Activated CD4-positive, CD25-positive, alpha-beta regulatory T cell treated with anti-CD3 and anti-CD28 coated beads, Interleukin-2, amount 50 U/mL, for 24 hours (primary cell): ENCODE measurements at places on chromosomes 7 and 10.

- ATAC-seq, result no peak
Observed at GRCh38 chr7:46291601-46292150, 370.6 kb upstream of the IGFBP3 start.

- ATAC-seq, result no peak
Observed at GRCh38 chr10:123997486-123998196, 95.8 kb downstream of the CHST15 start.

GRCh38 chr10:8389630-8390029 is 335.1 kb downstream of the GATA3 start:
- no peak for ATAC-seq

DNA sequence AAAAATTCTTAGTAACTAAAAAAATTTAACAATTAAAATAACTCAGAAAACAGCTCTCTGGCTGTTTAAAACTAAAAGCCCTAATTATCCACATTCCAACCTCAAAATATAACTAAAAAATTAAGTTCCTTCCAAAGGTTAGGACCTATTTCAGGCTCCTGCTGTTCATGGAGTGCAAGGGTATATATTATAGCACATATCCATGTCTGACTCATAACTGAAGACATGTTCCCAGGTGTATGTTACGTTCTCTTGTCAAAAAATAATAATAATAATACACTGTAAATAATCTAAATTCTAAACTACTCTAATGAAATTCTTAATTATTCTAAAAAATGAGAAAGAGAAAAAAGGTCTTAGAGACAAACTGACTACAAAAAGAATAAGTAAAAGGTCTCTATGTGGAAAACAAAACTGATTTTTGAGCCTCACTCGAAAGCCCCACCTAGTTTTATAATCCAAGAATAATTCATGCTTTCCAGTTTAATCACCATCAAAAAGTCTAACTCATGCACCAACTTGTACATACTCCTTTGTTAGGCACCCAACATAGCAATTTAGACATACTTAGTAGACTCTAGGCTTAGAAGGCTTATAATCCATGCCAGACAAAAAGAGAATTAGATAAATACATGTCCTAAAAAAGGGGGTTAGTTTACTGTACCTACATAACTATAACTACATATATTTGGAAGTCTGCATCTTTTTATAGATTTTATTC is 171.4 kb downstream of the KMT2E start:
- no peak for ATAC-seq

DNA sequence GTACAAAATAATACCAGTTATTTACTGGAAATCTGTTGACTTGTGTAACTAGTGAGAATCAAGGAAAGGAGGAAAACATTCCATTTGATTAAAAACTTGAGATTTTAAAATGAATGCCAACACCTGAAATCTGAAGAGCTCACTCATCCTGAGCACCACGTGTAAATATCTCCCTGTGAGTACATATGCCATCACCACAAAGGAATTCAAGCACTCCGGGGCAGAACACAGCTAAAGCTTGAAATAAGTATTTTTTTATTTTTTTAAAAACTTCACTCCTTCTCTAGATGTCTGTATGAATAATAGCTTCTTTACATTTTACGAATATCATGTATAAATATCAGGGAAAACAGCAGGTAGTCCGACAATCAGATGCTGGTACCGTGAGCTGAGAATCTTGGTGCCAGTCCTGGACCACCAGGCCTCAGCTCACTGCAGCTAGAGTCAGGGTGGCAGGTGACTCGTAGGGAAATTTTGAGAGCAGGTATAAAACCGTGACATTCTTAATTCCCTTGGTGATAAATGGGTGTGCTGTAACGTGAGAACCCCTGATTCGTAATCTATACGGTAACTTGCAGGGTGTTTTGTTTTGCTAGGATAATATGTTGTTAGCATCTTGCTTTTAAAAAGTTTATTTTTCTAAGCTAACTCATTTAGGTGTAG is 12.7 kb downstream of the LMTK2 start:
- ATAC-seq, result no peak

- no peak for ATAC-seq
Observed at GRCh38 chr7:130409067-130409711, 28.9 kb downstream of the CPA1 start.
